ENCODE measurements at places on chromosomes 16 and 17.

GRCh38 chr17:33105911-33106310 lies 114.3 kb downstream of the SPACA3 start:
- no peak for DNase-seq

DNA sequence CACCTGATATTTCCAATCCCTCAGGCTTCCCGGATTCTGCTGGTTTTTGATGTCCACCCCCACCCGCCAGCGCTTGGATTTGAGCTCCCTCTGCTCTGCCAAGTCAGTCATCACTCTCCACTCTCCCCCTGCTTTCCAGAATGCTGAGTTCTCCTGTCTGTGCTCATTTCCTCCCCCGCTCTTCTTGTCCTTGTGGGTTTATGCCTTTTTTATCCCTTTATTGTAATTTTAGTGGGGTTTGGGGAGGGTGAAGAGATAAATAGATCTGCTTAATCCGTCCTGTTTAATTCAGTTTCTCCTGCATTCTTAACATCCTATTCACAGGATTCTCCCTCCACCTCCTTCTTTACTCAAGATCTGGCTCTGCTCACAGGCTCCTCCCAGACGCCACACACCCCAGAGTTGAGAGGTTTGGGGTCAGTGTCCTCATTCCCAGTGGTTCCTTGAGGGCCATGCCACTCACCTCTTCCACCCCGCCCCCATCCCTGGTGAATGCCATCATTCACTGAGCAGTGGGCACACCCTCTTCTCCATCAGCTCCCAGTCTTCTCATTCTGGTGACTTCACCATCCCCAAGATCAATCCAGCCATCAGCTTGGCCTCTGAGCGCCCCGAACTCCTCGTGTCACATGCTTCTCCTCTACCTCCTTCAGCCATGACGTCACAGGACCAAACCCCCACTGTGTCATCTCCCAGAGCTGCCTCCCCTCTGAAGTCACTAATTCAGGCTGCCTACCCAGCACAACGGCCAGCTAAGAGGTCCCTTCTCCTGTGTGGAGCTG lies 15.1 kb upstream of the GUCY2D start:
- no peak for DNase-seq

GRCh38 chr16:49181791-49182518 lies 99.7 kb downstream of the CBLN1 start:
- no peak for DNase-seq

DNA sequence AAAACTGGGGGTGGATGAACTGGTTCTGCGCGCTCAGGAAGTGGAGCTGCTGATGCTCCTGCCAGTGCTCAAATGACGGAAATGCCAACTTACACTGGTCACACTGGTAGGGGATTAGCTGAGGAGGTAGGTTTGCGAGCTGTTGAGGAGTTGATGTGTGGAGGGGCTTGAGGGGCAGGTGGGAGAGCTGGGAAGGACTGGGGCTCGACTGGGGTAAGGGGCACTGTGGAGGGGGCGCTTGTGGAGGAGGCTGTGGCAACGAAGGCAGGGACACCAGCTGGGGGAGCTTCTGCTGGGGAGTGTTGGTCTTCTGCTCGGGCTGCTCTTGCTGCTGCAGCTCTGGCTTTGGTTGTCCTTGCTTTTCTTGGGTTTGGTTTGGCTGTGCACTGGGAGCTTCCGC lies 252.9 kb downstream of the ZFHX3 start:
- DNase-seq: no peak

DNA sequence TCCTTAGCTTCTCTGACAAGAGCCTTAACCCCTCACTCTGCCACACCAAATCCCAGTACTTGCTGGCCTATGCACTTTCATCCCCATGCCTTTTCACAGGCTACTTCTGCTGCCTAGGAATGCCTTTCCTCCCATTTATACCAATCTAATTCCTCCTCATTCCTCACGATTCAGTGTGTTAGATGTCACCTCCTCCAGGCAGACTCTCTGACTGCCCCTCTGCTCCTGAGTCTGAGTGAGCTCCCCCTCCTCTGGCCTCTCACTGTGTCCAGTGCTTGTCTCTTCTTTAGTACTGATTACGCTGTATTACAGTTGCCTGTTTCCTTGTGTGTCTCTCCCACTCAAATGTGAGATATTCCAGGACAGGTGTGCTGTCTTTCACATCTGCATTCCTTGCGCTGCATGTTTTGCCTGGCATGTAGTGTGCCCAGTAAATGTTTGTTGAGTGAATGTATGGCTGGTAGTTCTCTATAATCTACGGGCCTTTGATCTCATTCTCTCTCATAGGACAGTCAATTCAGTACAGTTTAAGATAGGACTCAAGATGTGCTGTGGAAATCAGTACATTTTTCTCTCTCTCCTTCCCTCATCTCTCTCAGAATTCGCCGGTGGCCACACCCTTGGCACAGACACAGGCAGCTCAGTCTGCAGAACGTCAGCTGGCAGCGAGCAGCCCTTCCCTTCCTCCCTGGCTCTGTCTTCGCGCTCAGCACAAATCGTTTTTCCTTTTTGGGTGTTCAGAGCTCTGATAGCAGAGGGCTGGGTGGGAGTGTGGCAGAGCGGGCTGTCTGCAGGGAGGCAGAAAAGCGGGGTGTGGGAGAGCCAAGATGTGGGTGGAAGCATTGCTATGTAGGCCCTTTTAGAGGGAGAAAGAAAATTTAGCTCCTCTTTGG lies 18.5 kb downstream of the ARL4D start:
- DNase-seq: no peak

DNA sequence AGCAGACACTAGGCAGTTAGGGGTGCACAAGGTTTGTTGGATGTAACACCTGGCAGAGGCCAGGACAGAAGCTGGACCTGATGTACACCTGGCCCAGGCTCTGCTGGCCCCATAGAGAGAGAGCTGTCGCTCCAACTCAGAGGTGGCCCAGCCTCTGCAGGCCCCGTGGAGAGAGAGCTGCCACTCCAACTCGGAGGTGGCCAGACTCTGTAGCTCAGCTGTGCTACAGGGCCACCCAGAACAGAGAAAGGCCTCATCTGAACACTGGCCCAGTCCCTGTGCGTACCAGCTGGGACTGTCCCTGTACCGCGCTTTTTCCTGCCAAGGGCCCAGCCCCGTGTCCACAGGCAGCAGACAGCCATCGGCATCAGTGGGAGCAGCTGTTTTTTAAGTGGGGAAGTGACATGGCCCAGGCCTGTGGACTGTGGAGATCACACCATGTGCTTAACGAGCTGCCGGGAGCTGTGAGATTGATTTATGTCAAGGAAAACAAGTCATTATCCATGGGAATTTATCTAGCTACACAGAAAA lies 176.4 kb upstream of the CHMP6 start:
- no peak for DNase-seq

DNA sequence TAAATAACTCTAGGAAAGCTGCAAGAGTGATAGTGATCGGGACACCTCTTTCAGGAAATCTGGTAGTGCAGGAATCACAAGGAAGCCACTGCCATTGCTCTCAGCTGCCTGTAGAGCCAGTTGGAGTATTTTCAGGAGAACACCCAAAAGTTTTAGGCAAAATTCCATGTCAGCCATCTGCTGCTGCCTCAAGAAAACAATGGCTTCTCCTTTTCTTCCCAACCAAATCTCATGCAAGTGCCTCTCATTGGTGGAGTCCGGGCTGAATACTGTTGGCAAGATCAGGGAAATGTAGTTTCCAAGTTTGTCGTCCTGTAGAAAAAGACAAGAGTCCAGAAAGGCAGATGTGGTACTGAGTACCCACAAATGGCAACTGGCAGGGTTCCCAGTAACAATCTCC lies 54.9 kb upstream of the TANC2 start:
- no peak for DNase-seq

DNA sequence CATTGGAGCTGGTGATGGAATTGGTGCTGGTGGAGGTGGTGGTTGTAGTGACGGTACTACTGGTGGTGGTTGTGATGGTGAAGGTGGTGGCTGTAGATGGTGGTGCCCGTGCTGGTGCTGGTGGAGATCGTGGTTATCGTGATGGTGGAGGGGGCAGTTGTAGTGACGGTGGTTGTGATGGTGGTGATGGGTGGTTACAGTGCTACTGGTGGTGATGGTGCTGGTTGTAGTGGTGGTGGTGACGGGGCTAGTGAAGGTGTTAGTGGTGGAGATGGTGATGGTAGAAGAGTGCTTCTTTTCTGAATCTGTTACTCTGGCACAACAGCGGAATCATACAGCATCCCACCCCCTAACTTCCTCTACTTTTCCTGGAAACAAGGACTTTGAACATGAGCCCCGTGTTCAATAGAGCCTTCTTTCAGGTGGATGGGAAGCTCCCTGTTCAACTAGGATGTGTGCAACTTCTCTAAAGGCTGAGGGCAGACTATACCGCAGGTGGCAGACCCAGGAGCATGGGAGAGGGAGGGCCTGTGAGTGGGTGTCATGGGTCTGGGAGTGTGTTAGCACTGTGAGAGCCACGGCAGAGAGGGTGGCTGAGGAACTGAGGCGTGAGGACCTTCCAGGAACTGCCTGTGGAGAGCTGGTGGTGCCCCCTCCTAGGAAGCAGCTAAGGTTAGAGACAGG lies 8.2 kb downstream of the TBX21 start:
- no peak for DNase-seq

- DNase-seq: no peak
These were observed 166.0 kb upstream of the ZFHX3 start for GRCh38 chr16:73213732-73214455.

DNA sequence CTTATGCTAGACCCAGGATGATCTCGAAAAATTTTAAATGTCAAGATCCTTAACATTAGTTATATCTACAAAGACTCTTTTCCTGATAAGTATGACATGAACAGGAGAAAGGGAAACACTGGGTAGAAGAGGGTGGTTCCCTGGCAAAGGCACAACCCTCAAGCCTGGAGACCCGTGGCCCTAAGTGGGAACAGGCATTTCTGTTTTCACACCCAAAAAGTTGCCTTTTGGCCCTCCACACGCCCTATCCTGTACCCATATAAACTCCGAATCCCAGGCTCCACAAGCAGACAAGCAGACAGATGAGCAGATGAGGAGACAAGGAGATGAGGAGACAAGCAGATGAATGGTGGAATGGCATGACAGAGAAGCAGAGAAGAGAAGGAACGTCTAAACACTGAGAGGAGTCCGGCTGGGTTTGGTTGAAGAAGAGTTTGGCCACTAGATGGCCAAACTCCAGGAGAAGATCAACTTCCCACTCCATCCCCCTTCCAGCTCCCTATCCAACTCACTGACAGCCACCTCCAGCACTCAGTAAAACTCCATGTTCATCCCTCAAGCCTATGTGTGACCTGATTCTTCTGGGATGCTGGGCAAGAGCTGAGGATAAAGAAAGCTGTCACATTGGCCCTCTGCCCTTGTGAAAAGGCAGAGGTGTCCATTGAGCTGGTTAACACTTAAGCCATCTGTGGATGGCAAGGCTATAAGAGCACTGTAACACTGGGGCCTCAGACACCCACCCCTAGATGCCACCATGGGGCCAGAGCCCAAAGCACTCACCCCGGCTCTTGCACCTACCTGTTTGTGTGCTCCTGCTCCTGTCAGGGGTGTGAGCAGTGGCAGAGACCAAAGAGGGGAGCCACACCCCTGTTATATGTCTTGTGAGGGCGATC lies 139.6 kb upstream of the FAM20A start:
- no peak for DNase-seq

- DNase-seq: peak; percentile 44
These were observed 23.6 kb upstream of the ABR start for GRCh38 chr17:1203111-1203966.

- peak; percentile 67 for DNase-seq
These were observed 52.5 kb upstream of the MTSS2 start for GRCh38 chr16:70738083-70738977.

DNA sequence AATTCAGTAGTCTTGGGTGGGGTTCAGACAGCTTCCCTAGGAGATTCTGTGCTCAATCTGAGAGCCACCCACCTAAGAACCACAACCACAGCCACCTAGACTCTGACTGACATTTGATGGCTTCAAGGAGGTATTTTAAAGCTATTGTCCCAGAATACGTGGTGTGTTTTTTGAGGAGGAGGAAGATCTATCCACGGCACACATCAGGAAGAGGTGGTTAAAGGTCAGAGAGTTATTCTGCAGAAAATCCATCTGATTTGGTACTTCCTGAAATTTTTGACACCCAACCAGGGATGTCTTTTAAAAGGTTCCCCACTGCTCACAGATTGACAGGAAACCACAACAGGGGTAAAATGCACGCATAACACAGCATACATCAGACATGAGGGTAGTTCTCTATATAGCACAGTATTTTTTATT lies 25.1 kb downstream of the SMARCE1 start:
- DNase-seq: no peak

DNA sequence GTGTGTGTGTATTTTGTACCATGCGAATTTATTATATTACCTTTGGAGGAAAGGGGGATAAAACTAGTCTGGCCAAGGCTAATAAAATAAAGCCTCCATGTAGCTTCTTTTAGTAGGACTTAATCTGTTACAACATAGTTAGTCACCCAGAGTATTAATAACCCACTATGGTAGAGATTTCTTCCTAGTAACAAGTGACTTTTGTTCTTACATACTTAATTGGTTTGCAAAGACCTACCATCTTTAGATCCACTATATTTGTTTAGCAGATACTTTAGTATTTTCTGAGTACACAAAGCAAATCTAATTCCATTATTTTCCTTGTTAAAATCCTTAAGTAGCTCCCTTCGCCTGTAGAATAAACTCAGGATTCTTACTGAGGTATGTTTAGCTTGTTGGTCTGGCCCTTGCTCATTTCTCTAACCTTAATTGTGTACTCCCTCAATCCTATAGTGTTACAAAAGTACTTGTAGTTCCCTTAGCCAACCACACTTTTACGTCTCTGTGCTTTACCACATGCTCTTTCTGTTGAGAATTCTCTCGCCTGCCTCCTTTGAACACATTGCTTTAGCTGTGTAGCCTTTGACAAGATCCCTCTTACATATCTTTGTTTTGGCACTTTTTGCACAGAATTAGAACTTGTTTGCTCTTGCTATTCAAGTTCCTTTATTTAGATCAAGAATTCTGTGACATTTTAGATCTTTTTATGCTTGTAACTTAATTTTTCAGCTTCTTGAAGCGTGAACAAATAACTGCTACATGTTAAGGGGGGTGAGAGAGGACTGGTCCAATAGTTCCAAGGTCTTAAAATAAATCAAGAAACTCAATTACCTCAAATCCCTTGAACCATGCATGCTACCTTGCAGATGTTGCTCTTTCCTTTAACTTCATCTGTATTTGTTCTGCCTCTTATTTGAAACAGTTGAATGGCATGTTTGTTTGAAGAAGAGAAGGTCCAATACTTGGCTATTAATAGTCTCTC lies 23.8 kb downstream of the CLTC start:
- DNase-seq: no peak

GRCh38 chr16:87108941-87109340 lies 208.3 kb downstream of the C16orf95 start:
- no peak for DNase-seq
